A673 (cell line): ENCODE measurements at places on chromosomes 2 and 18.

GRCh38 chr2:74619651-74620297, 28.4 kb downstream of the M1AP start:
- no peak for DNase-seq

GRCh38 chr2:217735899-217736298, 266.9 kb downstream of the TNS1 start:
- DNase-seq: no peak

- DNase-seq: no peak
These were observed 206.3 kb downstream of the PID1 start for GRCh38 chr2:229064749-229065148.

- DNase-seq: no peak
These were observed 772.6 kb downstream of the TSN start for GRCh38 chr2:122528061-122528460.

DNA sequence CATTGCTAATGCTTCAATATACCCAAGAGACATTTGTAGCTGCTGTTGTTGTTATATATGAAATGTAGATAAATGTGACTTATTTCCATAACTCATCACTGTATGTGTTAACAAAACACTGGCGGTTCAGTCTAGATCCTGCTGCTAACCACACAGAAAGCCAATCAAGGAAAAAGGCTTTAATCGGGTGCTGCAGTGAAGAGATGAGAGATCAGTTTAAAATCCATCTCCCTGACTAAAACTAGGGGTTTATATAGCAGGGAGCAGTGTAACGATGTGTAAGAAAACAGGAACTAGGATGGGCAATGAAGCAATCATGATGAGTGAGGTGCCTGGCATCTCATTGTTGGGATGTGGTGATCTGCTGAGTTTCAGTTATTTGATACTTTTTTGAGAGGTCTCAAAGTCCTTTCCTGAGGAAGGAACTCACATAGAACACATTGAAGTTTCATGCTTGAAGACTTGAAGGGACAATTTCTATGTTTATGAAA, 677.7 kb upstream of the CDH7 start:
- DNase-seq: no peak

- no peak for DNase-seq
These were observed 122.5 kb downstream of the HDAC4 start for GRCh38 chr2:239278361-239278760.

GRCh38 chr2:39228413-39229209, 15.2 kb downstream of the CDKL4 start:
- no peak for DNase-seq

GRCh38 chr2:203237346-203238238, 1.2 kb upstream of the CYP20A1 start:
- peak; percentile 10 for DNase-seq

- DNase-seq: no peak
These were observed 199.6 kb downstream of the PHLPP1 start for GRCh38 chr18:62914871-62915392.

GRCh38 chr2:181371782-181372645, 85.2 kb upstream of the ITGA4 start:
- DNase-seq: no peak

DNA sequence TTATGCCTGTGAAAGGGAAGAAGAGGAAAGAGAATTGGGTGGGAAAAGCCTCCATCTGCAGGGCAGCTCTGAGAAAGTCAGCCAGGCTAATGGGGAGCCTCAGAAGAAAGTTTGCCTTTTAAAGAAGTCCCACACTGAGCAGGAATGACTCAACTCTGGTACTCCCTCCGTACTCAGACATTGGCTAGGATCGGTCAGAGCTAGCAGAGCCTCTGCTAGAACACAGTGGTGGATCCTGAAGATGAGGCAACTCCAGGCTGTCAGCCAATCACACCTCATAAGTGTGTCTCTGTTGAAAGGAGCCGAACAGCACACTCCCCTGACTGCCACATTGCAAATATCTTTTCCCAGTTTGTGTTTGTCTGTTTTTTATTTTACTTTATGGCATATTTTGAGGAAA, 96.9 kb downstream of the HNRNPLL start:
- DNase-seq: peak; percentile 58

GRCh38 chr18:39681061-39681460, 2115.5 kb upstream of the CELF4 start:
- no peak for DNase-seq

GRCh38 chr2:147756069-147756468, 88.8 kb upstream of the ACVR2A start:
- no peak for DNase-seq

DNA sequence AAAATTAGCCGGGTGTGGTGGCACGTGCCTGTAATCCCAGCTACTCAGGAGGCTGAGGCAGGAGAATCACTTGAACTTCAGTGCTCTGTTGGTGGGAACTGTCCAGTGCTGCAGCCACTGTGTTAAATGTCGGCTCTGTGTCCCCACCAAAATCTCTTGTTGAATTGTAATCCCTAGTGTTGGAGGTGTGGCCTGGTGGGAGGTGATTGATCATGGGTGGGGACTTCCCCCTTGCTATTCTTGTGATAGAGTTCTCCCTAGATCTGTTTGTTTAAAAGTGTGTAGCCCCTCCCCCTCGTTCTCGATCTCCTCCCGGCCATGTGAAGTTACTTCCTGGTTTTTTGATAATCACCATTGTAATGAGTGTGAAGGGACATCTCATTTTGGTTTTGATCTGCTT, 9.8 kb upstream of the RPL31 start:
- DNase-seq: no peak

DNA sequence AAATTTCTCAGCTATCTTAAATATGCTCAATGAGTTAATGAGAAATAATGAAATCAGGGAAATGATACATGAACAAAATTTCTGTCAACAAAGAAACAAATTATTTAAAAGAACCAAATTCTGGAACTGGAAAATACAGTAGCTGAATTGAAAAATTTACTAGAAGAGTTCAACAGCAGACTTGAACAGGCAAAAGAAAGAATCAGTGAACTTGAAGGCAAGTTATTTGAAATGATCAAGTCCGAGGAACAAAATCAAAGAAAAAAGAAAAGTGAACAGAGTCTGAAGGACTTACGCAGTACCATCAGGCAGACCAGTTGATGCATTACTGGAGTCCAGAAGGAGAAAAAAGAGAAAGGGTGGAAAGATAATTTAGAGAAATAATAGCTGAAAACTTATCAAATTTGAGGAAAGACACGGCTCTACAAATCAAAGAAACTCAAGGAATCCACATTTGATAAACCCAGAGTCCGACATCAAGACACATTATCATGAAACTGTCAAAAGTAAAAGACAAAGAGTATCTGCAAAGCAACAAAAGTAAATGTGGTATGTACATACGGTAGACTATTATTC, 83.6 kb downstream of the CCDC138 start:
- DNase-seq: no peak

DNA sequence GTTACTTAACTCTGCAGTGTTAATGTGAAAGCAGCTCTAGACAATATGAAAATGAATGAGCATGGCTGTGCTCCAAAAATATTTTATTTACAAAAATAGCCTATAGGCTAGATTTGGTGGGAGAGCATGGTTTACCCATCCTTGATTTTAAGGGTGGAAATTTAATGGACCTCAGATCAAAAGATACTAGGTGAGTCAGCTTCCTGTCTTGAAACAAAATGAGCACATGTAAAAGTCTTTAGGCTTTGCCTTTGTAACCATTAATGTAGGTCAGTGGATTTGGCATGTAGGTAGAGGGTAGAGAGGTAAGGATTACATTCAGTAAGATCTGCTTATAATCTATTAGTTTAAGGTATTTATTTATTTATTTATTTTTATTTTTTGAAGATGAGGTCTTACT, 72.7 kb downstream of the GREB1L start:
- DNase-seq: no peak

DNA sequence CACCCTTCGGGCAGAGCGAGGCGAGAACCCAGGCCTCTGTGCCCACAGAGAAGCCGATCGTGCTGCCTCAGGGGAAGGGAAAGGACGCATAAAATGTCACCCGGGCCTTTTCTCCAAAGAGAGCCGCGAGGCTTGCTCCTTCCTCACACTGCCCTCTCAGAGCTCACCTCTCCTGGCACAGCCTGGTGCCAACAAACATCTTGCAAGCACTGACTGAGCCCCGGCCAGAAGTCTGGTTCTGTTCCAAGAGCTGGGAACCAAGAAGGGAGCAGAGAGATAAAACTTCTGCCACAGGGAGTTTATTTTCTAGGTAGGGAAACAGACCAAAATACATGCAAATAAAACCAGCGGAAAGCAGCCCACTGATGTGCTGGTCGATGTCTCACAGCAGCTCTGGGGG, 13.6 kb upstream of the ADI1 start:
- DNase-seq: no peak

DNA sequence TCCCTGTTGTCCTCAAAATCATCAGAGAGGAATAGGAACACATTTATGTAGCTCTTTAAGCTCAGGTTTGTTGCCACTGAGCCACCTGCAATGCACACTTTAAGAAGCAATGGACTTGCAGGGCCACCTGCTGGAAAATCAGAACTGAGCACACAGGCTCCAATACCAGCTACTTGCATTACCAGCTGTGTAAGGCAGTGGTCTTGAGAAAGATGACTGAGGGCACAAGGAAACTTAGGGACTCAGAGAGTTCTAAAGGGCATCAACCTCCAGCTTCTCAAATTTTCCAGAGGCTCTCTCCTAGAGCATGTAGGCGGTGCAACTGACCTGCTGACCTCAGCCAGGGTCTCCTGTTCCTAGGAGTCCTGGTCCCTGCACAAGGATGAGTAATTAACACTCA, 2.5 kb upstream of the CNDP2 start:
- DNase-seq: peak; percentile 37

- no peak for DNase-seq
These were observed 7.1 kb downstream of the THAP4 start for GRCh38 chr2:241629762-241630435.

DNA sequence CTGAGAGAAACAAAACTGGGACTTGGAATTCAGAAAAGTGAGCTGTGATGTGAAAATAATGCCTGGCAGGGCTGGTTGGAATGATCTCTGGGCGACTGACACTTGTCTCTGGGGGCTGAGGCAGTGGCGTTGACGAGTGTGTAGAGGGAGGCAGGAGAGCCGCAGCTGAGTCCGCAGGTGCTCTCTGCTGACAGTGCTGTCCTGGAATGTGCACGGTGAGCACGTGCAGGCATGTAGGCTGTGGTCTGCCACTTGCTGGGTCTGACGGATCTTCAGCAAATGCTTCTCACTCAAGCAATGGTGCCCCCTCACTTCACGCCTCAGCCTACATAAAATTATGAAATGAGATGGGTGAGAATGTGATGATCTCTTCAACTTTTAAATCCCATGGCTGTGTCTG, 38.5 kb upstream of the ATP9B start:
- no peak for DNase-seq

- DNase-seq: no peak
These were observed 442.8 kb downstream of the ZNF516 start for GRCh38 chr18:76052227-76052595.

DNA sequence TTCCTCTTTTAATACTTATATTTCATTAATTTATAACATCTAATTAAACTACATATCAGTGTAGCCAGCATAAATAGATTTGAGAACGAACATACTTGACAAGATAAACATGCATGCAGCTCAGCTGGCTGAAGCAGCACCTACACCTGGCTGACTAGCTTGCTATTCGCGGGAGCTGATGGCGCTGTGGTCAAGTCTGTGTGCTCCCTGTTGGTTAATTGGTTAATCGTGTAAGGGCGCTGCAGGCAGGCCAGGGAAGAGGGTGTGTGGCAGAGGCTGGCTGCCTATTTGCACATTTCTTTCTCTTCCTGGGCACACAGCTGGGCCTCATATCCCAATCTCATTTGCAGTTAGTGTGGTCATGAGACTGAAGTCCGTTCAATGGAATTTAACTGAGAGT, 14.5 kb upstream of the VWA3B start:
- no peak for DNase-seq

- DNase-seq: no peak
These were observed 21.5 kb downstream of the SP5 start for GRCh38 chr2:170736628-170737027.

- no peak for DNase-seq
These were observed 89.0 kb upstream of the HK2 start for GRCh38 chr2:74744731-74745515.

DNA sequence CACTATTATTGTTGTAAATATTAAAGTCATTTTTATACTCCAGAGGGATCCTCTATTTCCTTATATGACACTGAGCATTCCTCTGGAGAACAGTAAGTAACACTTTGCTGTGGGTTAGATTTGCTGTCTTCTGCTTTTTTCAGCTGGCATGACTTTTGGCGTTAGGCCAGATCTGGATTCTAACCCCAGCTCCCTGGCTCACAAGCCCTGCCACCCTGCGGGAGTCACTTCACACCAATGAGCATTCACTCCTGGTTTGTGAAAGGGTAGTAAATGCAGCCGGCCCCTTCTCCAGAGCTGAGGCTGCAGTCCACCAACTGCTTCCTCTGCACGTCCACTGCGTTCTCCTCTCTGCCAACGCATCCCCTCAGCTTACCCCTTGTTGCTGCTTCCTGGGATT, 373.8 kb upstream of the RAB6C start:
- DNase-seq: peak; percentile 87

GRCh38 chr2:223692191-223692947, 90.2 kb upstream of the SCG2 start:
- DNase-seq: peak; percentile 83

GRCh38 chr2:122643725-122644329, 888.4 kb downstream of the TSN start:
- peak; percentile 52 for DNase-seq

GRCh38 chr18:70359071-70359470, 70.2 kb downstream of the SOCS6 start:
- no peak for DNase-seq

DNA sequence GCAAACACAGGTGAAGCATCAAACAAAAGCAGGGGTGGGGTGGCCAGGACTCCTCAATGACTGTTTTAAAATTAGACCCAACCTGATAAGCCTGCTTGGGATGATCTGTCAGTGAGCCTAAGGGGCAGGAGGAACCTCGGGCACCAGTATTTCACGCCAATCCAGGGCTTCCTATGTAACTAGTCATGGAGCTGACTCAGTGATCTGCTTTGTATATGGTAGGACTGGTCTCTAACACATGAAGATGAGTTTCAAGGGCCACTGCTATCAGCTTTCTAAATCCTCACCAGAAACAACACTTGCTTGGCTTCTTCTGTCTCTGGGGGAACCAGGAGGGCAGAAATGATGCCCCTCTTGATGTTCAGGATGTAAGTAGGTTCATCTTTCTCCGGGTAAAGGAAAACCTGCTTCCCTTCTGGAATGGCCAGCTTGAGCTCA, 6.2 kb downstream of the APOB start:
- no peak for DNase-seq

DNA sequence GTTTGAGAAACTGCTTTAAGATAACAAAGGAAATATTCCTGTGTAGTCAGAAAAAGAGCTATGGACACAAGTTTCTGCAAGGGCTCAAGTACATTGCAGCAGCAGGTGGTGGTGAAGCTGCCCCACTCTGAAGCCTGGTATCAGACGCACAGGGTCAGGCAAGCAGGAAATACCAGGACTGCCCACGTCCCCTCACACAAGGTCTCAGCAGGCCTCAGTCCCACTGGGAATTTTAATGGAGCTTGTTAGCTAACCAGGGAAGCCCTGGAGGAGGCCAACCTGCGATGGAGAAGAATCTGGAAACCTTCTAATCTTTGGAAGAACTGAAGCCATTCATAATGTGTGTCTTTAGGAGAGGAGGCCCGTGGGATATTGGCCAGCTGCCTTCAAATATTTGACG, 168.3 kb downstream of the UXS1 start:
- DNase-seq: peak; percentile 8
